ENCODE measurements at places on chromosomes 4 and X.

GRCh38 chr4:7585768-7586167, 151.0 kb upstream of the PSAPL1 start:
- no peak for DNase-seq

- no peak for DNase-seq
Observed at GRCh38 chr4:54986095-54986846, 139.1 kb downstream of the KDR start.

- DNase-seq, result no peak
Observed at GRCh38 chr4:177948853-177949252, 506.6 kb upstream of the AGA start.

GRCh38 chr4:128358231-128358912, 70.8 kb upstream of the PGRMC2 start:
- no peak for DNase-seq

DNA sequence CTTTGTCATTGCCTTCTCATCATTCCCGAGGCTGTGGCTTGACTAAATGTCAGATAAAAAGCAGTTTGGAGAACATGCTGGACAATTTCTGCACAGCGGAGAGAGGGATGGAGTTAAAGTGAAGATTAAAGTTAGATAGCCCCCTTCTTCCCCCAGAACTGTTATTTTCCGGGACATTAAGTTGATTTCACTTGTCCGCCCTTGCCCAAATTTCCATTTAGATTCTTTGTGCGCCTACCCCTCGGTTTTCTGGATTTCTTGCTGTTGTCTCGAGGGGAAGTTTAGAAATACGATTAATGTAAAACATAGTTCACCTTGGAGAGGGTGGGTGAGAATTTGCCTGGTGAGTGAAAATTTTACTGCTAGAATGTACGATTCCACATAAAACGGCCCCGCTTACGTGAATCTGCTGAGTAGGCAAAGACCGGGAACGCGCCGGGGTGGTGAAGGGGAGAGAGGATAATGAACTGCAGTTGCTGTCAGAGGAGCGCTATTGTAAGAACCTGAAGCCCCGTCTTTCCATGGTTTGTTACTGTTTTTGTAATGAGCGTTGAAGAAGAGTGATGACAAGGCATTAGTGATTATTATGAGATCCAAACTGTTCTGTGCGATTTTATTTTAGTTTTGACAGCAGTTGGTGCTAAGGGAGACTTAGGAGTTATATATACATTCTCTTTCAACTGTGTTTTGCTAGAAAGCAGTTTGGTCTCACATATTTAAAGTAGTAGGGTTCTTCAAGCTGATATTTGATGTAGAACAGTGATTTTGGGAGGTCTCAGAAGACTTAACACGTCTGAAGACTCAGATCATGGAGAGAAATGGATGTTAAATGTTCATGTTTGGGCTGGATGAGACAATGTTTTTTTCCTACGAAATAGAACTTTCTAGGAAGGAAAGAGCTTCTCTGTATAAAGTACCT, 73.0 kb downstream of the AFF1 start:
- peak; percentile 70 for DNase-seq

DNA sequence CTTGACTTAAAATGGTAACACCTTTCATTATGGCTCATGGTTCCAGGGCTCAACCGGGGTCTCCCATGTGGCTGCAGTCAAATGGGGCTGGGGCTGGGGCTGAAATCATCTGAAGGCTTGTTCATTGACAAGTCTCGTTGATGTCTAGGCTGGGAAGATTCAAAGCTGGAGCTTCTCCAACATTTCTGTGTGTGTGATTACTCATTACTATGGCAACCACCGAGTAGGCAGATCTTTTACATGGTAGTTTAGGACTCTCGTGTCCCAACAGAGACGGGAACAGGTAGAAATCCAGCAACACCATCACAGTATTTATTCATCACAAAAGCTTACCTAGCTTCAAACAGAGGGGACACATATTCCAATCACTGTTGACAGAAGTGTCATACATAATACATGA, 7.8 kb downstream of the YTHDC1 start:
- no peak for DNase-seq

DNA sequence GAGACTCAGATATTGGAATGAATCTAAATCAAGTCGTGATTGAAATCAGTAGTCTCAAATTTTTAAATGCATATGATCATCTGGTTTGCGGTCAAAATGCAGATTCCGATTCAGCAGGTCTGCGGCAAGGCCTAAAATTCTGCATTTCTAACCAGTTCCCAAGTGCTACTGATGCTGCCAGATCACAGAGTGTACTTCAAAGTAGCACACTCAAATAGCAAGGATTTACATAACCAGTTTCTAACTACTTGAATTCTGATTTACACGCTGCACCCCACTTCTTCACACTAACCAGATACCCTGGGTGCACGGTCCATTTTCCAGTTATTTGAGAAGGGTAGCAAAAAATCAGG, 752 bp downstream of the MBTPS2 start:
- DNase-seq, result no peak

GRCh38 chr4:32884198-32884597, 2164.0 kb downstream of the PCDH7 start:
- no peak for DNase-seq

DNA sequence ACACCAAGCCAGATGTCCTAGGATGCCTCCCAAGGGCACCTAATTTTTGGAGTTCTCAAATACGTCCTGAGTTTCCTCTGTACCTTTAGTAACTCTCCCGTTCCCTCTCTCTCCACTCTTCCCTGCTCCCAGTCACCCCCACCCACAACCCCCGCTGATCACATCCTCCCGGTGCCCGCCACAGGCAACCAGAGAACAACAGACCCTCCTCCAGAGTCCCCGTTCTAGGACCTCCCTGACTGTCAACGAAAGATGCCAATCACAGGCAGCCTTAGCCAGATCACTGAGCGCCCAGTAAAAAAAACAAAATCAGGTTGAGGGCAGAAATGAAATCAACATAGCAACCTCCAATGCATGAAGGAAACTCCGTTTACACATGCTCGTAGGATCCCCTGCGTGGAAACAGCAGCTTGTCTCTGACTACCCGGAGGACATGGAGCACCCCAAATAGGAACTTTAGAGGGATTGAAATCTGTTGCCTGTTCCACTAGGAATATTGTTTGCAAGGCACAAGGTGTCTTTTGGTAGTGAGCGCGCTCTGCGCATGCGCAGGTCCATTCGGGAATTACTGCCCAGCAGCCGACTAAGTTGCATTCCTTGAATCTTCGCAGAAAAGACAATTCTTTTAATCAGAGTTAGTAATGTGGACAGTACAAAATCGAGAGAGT, at the start of gene GABRB1:
TSS of gene GABRB1 (plus strand) at position 557 of the 668 bp plus-strand sequence.
- peak; percentile 66 for DNase-seq

DNA sequence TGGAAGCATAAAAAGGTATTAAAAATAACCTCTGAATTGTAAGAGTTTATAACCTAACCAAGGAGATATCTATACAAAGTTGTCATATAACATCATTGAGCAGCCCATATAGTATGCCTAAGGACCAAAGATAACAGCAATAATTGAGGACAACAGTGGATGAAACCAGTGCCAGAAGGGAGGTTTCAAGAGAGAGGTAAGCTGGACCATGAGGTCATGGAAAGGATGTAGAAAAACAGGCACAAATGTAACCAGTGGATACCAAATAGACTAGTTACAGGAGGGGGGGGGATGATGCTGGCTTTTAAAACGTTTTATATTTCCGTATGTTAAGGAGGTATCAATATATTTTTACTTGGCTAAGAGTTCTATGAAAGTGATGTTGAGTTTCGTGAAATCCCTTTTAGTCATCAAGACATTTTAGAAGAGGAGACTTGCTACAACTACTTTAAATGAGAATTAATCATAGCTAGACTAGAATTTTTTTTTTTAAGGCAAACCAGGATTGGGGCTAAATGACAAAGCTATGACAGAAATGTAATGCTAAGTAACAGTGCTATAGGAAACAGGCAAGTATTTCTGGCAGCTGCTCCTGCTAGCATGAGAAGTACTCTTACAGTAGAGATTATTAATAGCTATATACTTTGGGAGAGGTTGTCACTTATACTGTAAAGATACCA, 161.1 kb downstream of the FBXW7 start:
- no peak for DNase-seq

- DNase-seq, result no peak
Observed at GRCh38 chr4:74374561-74375327, 9.8 kb downstream of the EREG start.

GRCh38 chr4:123744664-123745290, 348.2 kb downstream of the SPRY1 start:
- no peak for DNase-seq

- DNase-seq, result no peak
Observed at GRCh38 chrX:93637591-93637990, 35.8 kb downstream of the NAP1L3 start.

- DNase-seq, result no peak
Observed at GRCh38 chr4:154082760-154083535, 294.1 kb upstream of the SFRP2 start.

All from left lobe of liver (tissue), 2 donors.